OCI-LY7 (cell line): ENCODE measurements at places on chromosomes 1 and 21.

DNA sequence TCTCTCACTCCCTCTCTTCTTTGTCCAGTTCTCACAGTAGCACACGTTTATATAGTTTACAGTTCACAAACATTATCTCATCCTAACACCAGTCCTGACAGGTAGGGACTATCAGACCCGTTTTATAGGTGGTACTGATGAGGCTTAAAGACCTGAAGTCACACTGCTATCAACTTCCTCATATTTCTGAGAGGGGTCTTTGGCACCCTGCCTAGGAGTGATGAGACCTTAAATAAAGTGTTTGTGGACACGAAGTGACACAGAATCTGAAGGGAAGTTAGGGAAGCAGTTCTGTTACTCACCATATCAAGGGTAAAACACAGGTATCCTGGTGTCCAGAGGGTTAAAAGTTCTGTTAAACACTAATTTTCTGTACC lies 590 bp upstream of the TACSTD2 start:
- DNase-seq = no peak

DNA sequence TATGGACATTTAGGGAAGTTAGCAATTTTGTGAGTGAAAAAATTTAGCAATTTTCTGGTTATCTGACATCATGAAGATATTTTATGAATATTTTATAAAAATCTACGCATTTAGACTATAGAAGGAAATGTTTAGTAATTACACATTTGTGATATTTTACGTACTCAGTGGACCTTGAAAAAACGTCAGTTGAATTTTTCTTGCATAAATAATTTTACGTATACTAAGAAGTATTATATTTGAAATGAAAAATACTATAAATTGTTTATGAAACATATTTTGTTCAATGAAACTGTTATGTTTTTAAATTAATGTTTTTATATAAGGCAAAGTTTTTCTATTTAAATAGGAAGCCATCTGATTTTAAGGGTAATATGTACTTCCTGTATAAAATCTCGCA lies 462.8 kb downstream of the NCAM2 start:
- DNase-seq = no peak

DNA sequence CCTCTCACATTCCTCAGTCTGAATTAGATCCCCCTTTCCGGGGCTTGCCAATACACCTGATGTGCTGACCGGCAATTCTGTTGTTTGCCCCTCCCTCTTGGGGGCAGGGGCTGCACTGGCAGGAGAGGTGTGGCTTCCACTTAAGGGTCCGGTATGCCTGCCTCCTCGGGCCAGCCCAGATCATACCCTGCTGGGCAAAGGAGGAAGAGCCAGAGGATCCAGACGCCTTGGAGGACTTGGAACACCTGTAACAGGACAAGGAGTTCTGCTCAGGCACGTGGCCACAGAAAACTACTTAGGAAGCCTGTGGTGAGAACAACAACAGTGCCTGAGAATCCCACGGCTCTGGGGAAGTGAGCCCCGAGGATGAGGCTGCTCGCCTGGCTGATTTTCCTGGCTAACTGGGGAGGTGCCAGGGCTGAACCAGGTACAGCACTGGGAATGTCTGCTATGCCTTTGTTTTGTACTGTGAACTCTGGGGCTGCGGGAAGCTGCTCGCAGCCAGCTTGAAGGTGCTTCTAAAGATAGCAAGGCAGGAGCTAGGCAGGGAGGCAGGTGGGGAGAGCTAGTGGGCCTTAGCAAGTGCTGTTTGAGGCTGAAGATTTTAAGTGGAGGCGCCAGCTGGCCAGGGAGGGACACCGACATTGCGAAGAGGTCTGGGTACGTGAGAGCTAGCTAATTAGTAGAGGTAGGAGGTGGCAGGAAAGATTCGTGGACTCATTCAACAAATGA lies at the start of gene SMPDL3B:
SMPDL3B (plus strand) TSS at position 183 of the 732 bp plus-strand sequence; CDS start at position 367, 184 bp downstream.
- DNase-seq = peak; percentile 21

DNA sequence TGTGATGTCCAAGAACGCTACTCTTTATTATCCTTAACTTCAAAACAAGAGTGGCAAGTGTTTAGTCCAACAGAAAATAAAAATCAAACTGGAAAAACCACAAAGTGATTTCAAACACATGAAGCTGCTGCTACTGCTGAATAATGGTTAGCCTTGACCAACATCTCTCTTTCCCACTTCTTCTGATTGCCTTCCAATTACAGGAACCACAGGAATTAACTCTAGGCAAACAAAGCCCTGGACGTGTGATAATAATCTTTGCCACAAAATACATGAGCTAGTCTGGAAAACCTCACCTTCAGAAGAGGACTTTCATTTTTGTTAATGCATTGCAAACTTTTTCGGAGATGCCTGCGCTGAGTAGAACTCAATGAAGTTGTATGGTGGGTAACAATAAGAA lies 48.6 kb upstream of the COL11A1 start:
- no peak for DNase-seq

- no peak for DNase-seq
Observed at GRCh38 chr1:246782120-246782900, 58.1 kb downstream of the SCCPDH start.

GRCh38 chr1:8055973-8056372 lies 29.9 kb upstream of the ERRFI1 start:
- DNase-seq = no peak

GRCh38 chr1:35270836-35271235 lies 2.3 kb downstream of the ZMYM4 start:
- no peak for DNase-seq

GRCh38 chr1:23196627-23197328 lies 20.5 kb downstream of the HTR1D start:
- DNase-seq = no peak

DNA sequence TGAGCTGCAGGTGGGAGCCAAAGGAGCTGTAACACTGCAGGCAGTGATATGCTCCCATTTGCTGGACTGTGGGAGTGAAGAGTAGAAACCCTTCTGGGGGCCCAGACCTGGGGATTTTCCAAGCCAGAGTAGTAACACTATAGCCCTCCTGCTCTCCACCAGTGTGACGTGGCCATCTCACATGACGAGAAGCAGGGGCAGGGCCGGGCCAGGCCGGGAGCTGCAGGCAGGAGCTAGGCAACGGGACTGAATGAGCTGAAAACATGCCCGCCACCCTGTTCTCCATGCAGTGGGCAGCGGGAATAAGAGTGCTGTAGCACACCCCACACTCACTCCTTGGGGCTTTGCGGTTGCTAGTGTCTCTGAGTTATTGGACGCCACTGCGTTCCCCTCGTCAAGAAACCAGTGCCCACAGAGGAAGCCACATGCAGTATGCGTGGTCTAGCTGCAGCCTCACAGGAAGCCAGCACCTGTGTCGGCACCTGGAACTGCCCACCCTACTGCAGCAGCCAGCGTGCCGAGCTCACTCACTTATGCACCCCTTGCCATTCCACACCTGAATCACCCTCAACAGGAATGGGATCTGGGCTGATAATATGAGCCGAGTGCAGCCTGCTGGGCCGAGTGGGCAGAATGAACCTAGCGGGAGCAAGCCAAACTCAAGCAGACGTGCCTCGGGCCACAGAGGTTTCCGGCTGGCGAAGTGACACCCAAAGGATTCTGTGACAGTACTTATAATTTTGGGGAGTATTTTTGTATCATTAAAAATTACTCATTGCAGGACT lies 1389.6 kb downstream of the KCNT2 start:
- no peak for DNase-seq

GRCh38 chr1:203932556-203932955 lies 71.2 kb downstream of the SNRPE start:
- peak; percentile 29 for DNase-seq

GRCh38 chr1:53114090-53114489 lies 28.3 kb downstream of the SLC1A7 start:
- no peak for DNase-seq

DNA sequence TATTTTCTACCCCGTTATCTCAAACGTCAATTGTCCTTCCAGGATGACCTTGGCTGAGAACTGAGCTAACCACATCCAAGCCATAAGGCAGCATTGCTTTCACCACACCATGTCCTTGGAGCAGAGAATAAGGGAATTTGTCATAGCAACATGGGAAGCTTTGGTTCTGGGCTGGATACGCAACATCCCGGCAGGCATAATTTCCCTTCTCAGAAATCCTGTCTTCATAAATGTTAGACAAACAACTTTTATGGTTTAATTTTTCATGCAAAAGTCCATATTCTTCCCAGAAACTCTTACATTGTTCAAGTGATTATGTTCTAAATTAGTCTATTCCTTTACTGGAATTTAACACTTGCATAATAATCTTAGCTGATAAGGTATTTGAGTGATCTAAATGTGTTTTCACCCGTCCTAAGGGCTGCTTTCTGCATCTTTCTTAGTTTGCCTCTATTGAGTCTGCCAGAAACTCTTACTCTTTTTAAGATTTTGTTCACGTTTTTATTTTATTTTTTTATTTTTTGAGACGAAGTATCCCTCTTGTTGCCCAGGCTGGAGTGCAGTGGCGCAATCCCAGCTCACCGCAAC lies 51.8 kb downstream of the KCNJ15 start:
- DNase-seq = no peak

GRCh38 chr1:236128646-236129178 lies 13.6 kb upstream of the GPR137B start:
- no peak for DNase-seq

DNA sequence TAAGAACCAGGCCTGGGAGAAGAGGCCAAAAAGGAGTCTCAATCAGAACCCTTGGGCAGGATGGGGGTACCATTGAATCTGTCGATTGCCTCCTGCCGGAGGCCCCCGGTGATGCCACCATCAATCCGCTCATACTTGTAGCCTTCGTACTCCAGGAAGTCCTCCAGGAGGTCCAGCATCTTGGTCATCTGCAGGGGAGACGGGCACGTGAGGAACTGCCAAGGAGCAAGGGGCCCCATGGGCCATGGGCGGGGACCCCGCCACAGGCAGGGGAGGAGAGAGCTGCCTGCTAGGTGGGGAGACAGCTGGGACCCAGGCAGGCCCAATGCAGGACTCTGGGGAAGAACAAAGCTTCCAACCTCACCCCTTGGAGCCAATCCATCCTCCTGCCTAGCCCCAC lies 48.6 kb downstream of the CHD5 start:
- DNase-seq = no peak

GRCh38 chr1:155254228-155254713 lies 1.0 kb downstream of the ENTREP3 start:
- DNase-seq = no peak

DNA sequence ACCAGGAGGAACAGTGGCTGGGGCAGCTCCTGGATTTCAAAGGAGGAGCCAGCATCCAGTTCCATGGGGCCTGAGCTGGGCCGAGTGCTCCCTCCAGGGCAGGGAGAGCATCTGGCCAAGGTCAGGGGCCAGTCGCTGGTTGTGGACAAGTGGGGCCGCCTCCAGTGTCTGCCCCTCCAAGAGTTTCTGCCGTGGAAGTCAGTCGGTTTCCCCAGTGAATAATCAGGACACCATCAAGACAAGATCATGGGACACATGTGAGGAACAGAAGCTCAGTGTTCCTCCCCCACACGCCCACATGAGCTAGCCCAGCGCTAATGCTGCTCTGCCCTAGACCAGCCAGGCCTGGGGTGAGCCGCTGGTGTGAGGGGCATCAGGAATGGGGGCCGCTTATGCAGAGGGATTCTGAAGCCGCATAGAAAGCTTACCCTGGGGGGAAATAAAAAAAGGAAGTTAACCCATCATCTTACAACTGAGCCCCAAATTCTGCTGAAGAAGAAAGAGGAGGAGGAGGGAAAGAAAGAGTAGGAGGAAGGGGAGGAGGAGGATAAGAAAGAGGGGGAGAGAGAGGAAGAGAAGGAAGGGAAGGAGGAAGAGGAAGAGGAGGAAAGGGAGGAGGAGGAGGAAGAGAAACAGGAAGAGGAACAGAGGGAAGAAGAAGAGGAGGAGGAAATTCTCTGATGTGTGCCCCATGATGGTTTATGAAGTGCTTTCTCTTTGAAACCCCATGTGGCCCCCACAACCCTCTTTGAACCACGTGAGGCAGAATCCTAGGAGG lies 198.4 kb downstream of the MATN1 start:
- no peak for DNase-seq

DNA sequence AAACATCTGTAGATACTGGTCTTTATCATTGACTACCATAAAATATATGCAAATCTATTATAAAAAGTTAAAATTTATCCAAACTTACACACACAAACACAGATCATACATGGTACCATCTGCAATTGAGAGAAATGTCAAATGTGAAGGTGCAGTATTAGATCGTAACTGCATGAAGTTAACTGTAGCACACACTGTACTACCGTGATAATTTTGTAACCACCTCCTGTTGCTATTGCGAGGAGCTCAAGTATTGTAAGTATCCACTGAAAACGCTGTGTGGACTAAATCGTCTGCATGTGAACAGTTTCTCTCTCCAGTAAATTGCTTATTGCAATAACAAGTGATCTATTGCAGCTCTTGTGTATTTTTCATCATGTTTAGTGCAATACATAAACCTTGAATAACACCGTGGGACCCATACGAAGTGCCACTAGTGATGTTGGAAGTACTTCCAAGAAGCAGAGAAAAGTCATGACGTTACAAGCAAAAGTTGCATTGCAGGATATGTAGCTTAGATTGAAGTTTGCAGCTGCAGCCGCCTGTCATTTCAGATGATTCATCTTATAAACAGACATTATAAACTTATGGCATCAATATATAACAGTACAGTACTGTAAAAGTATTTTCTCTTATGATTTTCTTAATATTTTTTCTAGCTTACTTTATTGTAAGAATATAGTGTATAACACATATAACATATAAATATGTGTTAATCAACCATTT lies 172.9 kb downstream of the SDCCAG8 start:
- no peak for DNase-seq

DNA sequence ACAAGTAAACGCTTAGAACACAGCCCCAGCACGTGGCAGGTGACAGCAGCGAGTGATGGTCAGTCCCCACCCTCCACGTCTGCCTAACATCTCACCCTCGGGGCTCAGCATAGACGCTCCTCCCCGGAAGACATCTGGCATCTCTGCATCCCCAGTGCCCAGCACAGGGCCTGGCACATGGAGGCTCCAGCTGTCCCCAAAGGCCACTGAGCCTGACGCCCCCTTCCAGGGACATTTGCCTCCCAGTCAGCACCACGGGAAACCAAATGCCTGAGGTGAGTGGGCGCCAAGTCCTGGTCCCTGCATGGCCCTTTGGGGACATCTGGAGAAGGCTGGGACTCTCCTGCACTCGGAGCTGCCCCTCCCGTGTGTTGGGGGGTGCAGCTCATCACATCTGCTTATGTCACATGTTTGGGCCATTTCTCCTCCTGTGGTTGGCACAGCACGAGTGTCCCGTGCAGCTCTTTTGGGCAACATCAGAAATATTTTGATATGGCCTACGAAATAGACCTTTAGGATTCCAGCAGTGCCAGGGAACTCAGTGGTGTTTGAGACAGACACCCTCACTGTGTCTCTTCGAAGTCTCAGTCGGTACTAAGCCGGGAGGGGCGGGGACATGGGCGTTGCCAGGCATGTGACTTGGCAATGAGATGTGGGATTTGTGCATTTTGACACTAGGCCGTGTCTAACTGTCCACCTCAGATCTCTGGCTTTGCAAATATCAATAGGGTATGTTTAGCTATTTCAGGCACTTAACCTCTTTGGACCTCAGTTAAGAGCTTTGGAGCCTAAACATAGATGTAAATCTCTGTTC lies 315.0 kb downstream of the PTPRU start:
- no peak for DNase-seq
